ENCODE measurements at places on chromosomes 3 and 15.
A peak's percentile ranks its signal among the peaks of the same experiment; 100 is the strongest.

DNA sequence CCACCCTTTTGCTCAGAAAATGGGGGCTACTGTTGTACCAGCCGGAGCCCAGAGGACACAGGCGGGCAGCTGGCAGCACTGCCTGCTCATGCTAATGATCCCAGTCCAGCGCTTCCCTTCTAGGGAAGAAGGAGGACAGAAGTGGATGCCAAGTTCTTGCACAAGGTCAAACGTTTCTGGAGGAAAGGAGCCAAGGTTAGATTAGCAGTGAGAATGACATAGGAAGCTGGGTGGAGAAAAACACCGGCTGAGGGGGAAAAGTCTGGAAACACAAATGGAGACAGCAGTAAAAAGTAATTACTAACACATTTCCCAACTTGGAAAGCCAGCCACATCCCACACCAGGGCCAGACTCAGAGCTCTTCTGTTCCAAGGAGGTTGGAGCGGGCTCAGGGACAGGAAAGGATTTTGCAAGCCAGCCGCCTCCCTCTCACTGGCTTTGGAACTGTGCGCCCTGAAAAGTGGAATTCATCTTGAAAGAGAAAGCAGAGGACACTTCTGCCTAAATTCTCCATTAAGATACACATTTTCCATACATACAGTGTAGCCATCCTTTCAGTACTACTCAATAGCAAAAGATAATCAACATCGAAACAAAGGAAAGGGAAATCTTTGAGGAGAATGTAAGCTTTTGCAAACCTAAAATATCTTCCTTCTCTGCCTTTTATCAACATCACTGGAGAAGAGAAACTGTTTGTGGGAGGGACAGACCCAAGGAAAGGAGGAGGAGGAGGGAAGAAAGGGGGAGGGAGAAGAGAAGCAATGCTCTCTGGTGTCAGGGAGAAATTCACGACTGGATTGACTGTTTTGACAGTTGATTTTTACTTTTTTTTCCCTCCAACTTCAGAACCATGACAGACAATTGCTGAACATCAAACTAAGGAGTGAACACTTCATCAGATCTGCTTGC, 133.6 kb downstream of the CD47 start:
- peak; percentile 72 for DNase-seq

GRCh38 chr3:162365066-162365719, 868.6 kb downstream of the OTOL1 start:
- DNase-seq = no peak

DNA sequence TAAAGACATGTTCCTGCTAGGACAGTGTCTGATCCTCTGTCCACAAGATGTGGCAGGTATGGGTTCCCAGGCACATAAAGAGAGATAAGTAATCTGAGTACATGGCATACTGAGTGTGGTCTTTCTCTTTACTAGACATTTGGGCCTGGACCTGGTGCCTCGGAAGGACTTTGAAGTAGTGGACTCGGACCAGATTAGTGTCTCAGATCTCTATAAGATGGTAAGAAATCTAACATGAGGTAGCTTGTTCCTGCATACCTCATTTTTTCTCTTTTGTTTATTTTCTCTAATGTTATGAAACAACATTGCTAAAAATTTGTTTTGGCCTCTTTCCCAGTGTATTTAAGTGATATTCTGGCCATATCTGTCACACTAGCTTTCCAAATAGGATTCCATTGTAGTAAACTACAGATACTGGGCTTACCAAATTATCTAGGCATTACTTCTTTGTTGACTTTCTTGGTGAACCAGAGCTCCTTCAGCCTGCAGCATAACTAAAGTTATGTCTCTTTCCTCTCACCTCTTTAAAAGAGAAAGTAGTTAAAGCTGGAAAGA, 309.8 kb upstream of the MANF start:
- no peak for DNase-seq

GRCh38 chr3:112746675-112747280, 99.9 kb downstream of the CD200R1L start:
- DNase-seq = peak; percentile 49

DNA sequence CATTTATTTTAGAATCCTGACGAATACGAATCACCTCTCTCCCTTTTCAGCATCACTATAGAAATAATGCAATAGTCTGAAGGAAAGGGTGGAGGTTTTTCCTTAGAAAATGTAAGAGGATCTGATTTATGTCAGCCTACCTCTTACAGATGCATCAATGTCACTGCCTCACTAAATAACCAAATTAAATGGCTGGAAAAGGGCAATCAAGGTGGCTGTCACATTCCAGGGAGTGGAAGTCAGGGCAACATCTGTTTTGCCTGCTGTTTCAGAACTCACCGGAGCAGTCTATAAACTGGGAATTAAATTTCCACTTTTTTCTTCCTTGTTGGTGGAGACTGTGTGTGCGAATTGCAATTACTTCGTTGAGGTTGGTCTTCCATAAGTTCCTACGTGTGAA, 299.3 kb upstream of the PDZRN3 start:
- no peak for DNase-seq

GRCh38 chr15:36465304-36465703, 114.1 kb upstream of the CDIN1 start:
- no peak for DNase-seq

GRCh38 chr3:31613654-31614053, 80.9 kb downstream of the STT3B start:
- DNase-seq = no peak

DNA sequence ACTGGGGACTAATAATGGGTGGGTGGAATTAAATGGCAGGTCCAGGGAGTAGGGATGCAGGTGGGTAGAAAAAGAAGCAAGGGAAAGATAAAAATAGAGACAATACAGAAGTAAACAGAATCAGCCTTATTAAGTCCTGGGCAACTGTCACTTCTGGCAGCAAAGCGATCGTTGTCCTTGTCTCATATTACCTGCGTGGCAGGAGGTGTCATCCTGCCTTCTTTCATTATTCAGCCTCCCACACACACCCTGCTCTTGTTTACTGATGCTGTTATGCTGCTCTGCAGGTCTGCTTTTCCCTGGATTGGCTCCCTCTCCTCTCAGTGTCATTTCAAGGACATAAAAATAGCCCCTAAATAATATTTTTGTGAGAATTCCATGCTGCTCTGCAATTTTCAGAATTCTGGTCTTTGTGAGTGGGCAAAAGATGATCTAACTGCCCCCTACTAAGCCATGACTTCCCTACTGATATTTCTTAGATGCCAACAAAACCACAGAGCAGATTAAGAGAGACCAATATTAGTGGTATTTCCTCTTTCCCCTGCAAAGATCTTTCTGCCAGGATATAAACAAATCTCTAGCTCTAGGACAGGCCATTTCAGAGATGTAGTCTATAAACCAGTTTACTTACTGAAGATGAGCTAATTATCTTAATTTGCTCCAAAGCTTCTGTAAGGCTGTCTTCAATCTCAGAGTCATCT, 8.5 kb downstream of the VEPH1 start:
- no peak for DNase-seq

DNA sequence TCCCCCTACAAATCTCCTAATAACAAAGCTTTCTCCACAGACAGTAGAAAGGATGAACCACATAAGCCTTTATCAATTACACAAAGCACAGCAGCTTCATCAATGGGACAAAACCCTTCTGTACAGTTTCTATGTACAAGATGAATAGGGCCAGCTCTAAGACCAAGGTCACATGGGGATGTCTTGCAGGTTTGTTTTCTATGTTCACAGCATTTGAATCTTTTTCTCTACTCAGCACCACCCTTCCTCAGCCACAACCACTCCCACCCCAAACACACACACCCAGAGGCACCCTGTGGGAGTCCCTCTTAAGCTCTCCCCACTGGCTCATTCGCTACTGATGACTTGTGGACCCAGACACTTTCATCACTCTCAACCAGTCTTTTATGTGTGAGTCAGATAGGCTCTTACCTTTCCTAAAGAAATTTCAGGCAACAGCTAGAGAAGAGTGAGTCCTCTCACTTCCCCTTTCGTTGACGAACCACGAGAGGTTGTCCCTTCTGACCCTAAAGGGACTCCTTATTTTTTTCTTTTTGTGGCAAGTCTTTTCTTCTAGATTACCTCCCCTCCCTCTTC, 57.9 kb downstream of the ARHGAP31 start:
- DNase-seq = no peak

- DNase-seq = no peak
These were observed 7.3 kb downstream of the TMEM212 start for GRCh38 chr3:171850320-171850959.

DNA sequence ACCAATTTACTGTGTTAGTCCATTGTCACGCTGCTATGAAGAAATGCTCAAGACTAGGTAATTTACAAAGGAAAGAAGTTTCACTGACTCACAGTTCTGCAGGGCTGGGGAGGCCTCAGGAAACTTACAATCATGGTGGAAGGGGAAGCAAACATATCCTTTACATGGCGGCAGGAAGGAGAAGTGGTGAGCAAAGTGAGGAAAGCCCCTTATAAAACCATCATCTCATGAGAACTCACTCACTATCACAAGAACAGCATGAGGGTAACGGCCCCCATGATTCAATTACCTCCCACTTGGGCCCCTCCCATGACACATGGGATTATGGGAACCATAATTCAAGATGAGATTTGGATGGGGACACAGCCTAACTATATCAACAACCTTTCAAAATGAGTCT, 20.2 kb downstream of the USF3 start:
- no peak for DNase-seq
